ENCODE measurements at places on chromosomes 7 and 10.

GRCh38 chr7:158763454-158764033, 58.9 kb upstream of the NCAPG2 start:
- no peak for DNase-seq

GRCh38 chr7:130882396-130882795, 148.4 kb upstream of the KLF14 start:
- DNase-seq = no peak

DNA sequence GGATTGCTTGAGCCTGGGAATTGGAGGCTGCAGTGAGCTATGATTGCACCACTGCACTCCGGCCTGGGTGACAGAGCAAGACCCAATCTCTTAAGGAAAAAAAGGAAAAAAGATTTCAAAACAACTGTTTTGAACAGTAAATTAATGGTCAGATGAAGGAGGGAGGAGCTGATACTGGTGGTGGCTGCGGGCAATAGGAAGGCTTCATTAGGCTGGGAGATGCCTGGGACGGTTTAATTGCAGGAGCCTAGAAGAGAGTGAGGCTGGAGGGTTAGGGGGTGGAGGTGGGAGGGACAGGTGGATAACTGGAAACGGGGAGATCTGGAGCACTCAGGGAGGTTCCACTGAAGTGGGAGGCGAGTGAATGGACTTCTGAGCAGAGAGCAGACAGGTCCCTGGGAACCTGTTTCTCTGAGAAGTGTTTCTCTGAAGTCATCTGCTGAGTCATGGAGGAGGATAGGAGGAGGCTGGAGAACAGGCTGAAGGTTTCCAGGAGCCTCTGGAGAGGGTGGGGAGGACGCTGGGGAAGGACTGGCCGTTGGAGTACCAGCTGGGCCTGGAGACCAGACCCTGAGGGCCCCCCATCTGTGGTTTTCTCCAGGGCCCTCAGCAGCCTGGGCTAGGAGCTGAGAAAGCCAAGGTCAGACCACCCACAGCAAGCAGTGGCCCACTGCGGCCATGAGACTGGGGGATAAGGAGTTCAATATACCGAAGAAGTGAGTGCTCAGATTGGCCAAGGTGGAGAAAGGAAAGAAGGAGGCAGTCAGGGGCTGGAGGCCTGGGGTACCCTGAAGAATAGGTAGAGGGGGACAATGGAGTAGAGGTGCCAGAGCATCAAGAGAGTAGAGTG, 14.4 kb upstream of the YWHAG start:
- DNase-seq = peak; percentile 78

DNA sequence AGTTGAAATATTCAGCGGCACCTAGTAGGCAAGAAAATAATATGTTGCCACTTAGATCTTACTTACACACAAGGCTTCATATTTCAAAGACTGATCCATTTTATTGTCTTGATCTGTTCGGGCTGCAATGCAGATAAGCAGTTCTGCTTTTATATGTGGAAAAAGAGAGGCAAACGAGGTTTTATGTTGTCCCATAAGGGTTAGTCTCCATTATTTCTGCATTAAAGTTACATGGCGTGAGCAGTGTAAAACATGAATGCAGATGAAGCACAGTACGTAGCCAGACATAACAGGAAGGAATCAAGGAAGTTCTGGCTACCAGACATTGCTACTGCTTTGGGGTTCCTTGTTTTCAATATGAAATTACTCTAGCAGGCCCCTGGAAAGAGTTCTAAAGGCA, 224.8 kb downstream of the BBS9 start:
- DNase-seq = no peak

DNA sequence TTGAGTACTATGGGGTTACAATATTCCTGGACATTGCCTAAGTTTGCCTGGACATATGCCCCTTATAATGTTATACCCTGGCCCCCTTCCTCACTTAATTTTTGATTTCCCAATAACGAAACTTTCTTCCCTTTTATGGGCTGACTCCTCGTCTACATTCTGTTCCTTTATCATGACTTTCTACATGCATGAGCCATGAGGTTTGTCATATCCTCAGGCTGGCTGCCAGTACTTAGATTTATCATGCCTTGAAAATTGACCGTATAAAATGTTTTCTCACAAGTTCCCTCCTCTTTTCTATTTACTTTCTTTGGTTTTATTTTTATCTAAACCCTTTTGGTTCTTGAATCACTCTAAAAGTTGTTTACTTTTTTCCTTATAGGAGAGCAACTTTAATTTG, 4.7 kb downstream of the DNAH11 start:
- DNase-seq = no peak

DNA sequence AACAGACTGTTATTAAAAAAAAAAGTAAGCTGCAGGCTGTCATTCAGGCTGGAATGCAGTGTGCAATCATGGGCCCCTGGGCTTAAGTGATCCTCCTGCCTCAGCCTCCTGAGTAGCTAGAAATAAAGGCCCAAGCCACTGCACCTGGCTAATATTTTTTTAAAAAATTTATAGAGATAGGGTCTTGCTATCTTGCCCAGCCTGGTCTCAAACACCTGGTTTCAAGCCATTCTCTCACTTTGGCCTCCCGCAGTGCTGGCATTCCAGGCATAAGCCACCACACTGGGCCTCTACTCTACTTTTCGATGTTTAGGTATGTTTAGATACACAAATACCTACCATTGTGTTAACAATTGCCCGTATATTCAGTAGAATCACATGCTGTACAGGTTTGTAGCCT, 270.4 kb upstream of the PRKCQ start:
- DNase-seq = no peak

DNA sequence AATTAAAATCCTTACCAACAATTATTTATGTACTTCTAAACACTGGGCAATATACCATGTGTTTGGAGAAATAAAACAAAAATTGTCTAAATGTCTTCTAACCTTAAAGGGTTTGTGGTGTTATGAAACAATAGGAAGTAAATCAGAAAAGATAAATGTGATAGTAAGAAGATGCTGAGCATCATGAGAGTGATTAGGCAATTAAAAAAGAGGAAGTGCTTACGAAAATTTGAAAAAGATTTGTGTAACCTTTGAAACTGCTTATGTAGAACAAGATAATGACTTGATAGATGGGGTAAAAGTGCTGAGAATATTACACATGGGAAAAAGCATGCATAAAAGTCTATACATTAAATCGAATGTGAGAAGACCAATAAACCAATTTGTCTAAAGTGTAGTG, 573.4 kb upstream of the CNTNAP2 start:
- no peak for DNase-seq

DNA sequence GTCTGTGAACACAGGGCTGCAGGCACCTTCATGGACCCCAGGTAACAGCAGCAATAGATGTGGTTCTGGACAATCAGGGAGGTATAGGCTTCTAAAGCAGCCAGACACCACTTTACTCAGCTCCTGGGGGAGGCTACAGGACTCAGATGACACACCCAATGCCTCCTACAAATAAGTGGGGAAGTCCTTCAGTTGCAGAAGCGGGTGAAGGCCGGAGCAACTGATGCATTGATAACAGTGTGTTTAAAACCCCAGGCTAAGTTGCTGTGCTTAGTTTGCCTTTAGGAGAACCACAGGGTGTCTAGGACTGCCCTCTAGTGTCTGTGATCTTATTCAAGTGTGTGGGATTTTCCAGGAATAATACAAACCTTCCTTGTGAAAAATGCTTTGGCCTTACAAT, 5.9 kb upstream of the ITGA8 start:
- peak; percentile 63 for DNase-seq

GRCh38 chr10:126317751-126318150, 70.5 kb downstream of the ADAM12 start:
- DNase-seq = no peak

DNA sequence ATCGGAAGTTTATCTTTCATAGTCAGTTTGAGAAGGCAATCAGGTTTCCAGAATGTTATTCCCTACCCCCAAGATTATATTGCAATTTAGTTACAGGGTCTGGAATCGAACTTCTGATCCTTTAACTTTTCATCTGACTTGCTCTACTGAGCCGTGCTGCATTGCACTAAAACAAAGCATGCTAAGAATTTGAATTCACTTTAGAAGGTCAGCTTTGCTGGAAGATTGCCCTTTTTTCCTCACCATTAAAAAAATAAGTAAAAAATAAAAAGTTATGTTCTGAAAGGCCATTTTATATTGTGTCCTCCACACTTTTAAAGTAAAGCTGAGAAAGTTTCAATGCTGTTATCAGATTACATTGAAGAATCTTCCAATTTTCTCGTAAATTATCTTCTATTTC, 388.8 kb upstream of the PHF14 start:
- DNase-seq = no peak

- no peak for DNase-seq
These were observed 145.0 kb downstream of the ELFN1 start for GRCh38 chr7:1815051-1815481.

- DNase-seq = no peak
These were observed 32.0 kb downstream of the C10orf90 start for GRCh38 chr10:126638542-126638941.

GRCh38 chr7:87435546-87435945, 39.9 kb downstream of the ABCB4 start:
- no peak for DNase-seq

DNA sequence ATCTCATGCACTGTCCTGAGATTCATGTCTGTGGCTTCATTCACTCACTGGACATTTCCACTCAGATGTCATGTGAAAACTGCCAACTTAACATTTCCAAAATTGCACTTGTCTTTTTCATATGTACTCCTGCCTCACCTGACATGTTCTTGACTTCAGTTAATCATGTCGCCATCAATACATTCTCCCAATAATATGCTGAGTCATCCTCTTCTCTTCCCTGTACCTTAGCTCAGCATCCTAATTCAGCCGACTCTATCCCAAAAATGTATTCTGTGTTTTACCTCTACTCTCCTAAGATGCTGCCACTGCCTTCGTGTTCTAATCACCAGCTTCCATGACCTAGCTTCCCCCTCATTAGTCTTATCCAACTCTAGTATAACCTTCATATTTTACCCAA, 93.9 kb upstream of the GNAI1 start:
- DNase-seq = no peak

DNA sequence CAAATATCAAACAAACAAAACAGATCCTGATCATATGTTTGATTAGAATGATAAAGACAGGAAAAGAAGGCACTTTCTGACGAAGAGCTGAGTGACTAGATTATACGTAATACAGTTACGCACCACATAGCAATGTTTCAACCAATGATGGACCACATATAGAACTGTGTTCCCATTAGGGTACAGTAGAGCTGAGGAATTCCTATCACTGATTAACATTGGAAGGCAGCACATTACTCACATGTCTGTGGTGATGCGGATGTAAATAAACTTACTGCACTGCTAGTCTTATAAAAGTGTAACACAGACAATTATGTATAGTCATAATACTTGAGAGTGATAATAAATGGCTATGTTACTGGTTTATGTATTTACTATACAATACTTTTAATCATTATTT, 98.3 kb downstream of the PTN start:
- DNase-seq = no peak

DNA sequence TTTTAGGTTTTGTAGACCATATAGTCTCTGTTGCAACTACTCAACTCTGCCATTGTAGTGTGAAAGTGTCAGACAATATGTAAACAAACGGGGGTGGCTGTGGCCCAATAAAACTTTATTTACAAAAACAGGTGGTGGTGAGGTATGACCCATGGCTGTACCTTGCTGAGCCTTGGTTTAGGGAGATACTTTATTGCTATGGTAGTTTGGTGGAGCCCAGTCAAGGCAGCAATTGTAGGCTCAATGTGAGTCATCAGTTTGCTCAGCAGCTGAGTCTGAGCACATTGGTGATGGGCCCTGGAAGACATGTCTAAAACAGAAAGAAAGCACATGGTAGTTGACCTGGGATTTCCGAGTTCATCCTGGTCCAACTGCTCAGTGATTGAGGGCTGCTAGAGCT, 242.5 kb downstream of the REEP3 start:
- peak; percentile 1 for DNase-seq

DNA sequence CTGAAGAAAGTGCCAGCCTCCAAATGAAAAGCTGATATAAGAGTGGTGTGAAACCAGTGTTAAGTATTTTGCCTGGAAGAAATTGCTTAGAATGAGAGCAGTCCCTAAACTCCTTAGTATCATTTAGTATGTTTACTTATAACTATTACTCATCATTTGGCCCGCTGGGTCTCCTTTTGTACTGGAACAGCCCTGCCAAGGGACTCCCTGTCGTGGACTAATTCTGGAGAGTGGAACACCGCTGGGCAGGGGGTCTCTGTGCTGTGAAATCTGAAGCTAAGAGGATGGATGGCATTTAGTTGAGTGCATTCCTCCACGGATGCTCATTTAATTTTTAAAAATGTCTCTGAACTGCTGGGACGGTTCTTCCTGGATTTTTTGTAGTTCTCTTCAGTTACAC, 889.9 kb upstream of the C7orf33 start:
- no peak for DNase-seq

DNA sequence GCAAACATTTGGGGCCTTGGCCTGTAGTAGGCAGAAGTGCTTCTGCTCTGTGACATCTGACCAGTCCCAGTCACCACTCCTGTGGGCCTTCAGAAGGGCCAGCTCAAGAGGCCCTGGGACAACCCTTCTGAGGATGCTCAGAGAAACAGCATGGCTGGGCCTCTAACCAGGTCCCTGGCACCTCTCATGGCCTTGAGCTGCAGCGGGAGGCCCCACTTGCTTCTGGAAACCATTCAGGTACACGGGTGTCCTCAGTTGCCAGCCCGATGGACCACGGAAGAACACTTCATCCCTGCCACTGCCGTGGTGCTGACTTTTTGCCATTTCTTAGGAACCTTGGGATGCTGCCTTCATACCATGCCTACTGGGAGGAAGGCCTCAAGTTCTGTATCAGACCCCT, 57.6 kb downstream of the HSPA12A start:
- no peak for DNase-seq

- no peak for DNase-seq
These were observed 84.3 kb downstream of the CREM start for GRCh38 chr10:35210961-35211360.

- DNase-seq = peak; percentile 81
These were observed 527.6 kb downstream of the PHTF2 start for GRCh38 chr7:78326189-78326588.

DNA sequence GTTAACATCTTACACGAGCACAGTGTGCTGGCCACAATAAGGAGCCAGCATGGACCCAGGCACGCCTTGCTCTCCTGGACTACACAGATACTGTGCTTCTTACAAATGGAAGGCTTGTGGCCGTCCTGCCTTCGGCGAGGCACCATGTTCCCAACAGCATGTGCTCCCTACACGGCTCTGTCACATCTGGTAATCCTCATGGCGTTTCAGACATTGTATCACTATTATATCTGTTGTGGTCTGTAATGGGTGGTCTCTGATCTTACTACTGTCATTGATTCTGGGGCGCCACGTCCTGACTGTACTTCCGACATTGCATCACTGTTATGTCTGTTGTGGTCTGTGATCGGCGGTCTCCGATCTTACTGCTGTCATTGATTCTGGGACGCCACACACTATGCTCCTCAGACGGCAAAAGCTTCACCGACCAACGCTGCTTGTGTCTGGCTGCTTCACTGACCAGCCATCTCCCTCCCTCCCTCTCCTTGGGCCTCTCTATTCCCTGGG, 195.4 kb downstream of the MAD1L1 start:
- no peak for DNase-seq

DNA sequence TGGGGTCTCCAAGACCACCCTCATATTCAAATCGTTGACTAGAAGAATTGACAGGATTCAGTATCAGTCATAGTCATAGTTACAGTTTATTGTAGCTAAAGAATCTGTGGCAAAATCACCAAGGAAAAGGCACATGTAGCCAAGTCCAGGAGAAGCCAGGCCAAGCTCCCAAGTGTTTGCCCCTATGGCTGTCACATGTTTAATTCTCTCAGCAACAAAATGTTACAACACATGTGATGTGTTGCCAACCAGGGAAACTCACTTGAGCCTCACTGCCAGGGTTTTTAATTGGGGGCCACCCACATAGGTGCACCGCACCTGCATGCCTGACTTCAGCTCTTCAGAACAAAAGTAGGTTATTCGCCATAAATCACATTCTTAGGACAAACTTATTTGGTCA, 1030.9 kb upstream of the CELF2 start:
- DNase-seq = no peak

Measured in HFFc6 (cell line).